Breast epithelium (tissue), 4 donors: ENCODE measurements at places on chromosomes 5 and 9. TPM values are rescaled to one million over a fixed set of nuclear protein-coding genes. Genes with fewer than 3 reads are reported as not detected.

GRCh38 chr5:67493676-67494075 lies 297.1 kb upstream of the CD180 start:
- H3K27me3 ChIP-seq = no peaks in the 10 kb centered on the region
- no peaks in the 10 kb centered on the region for H3K4me1 ChIP-seq
- no peak overlapping the region for H3K4me3 ChIP-seq

- no peaks in the 10 kb centered on the region for H3K4me1 ChIP-seq
- H3K27ac ChIP-seq = no peak overlapping the region
- H3K36me3 ChIP-seq = no peaks in the 10 kb centered on the region
- H3K4me3 ChIP-seq = no peak overlapping the region
These were observed 155.5 kb upstream of the GRIN3A start for GRCh38 chr9:101893661-101894646.

DNA sequence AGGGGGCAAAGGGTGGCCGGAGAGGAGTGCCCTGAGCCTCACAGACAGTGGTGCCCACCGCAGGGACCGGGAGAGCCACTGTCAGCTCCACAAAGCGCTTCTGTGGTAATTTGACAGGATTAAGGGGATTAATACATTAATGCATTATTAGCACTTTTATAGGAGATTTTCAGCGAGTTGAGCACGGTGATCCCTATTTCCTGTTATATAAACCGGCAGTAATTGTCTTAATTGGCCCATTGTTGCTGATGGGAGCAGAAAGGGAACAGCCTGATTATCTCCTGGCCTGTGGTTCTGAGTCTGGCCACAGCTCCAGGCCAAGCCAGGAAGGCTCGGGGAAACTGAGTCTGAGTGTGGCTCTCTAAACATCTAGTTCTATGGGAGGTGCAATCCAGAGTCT lies 423.6 kb downstream of the CDK5RAP2 start:
- DNase-seq = no peak
- no peak overlapping the region for H3K4me3 ChIP-seq
- no peak overlapping the region for H3K27ac ChIP-seq
- H3K36me3 ChIP-seq = no peaks in the 10 kb centered on the region
- no peaks in the 10 kb centered on the region for H3K4me1 ChIP-seq
- H3K27me3 ChIP-seq = no peaks in the 10 kb centered on the region

DNA sequence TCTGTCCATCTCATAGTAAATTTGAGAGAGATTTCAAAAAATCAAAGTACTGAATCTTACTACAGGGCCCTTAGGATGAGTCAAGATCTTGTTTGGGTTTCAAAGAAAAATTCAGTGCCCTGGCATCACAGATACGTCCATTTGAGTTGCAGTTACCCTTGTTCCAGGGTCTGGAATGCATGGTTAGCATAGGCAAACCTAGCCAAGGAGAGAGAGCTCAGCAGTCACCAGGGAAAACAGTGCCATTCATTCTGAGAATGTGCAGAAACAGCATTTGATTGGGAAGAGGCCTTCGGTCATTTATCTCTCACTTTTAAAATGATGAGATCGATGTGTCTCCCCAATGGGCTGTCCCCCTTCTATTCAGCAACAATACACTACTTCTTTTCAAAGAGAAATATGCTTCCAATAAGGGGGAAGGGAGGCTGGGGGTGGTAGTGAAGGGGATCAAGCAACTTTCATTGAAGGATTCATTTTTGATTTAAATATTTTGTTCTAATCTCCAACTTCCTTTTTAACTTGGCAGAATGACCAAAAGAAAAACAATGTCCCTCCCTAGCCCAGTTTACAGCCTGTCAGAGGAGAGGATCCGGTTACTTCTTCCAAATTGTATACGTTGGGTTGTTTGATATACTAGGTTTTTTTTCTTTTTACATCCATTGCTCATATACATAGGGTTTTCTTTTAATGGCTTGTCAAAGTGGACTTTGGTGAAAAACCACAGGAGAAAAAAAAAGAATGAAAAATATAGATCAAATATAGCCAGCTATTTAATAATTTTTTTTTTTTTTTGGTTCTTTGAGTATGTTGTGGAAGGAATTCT lies 491.1 kb downstream of the CCDC171 start:
- H3K4me1 ChIP-seq = no peaks in the 10 kb centered on the region
- DNase-seq = no peak
- no peak overlapping the region for H3K4me3 ChIP-seq
- H3K27me3 ChIP-seq = no peaks in the 10 kb centered on the region

DNA sequence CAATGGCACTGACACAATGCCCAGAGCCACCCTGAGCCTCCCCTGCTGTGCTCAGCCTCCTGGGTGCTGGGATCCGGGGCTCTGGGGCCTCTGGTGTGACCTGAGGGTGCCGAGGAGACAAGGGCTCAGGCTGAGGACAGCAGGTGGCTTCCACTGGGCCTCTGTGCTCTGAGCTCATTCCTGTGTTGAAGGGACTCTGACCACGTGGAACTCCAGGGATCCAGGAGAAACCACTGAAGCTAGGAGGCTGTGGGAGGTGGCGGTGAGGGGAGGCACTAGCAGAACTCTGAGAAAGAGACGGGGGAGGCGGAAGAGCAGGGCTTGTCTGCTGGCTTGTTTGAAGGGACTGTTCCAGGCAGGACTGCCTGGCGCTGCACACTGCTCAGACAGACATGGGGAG lies 318.7 kb upstream of the IRX1 start:
- H3K4me1 ChIP-seq = no peaks in the 10 kb centered on the region
- no peaks in the 10 kb centered on the region for H3K36me3 ChIP-seq
- no peak overlapping the region for H3K4me3 ChIP-seq
- H3K27ac ChIP-seq = no peak overlapping the region

DNA sequence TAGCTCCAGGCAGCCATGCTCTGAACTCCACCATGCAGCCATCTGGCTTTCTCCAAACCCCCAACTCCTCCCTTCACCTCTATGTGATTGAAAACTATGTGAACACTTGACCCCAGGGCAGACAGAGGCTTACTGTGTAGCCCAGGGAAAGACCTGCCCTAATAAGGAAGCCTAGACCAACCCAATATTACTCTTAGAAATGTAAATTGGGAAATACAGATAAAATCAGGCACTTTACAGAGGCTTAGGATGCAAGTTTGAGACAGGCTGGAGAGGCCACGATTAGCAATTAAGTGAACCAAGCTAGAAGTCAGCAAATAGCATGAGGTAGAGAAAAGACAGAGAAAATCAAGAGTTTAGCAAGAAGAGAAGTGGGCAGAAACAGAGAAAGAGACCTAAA lies 141.7 kb upstream of the ABCA1 start:
- no peak overlapping the region for H3K4me3 ChIP-seq
- no peaks in the 10 kb centered on the region for H3K36me3 ChIP-seq
- H3K27ac ChIP-seq = no peak overlapping the region
- peaks cover under 1% of the 10 kb centered on the region for H3K4me1 ChIP-seq
- no peaks in the 10 kb centered on the region for H3K27me3 ChIP-seq

DNA sequence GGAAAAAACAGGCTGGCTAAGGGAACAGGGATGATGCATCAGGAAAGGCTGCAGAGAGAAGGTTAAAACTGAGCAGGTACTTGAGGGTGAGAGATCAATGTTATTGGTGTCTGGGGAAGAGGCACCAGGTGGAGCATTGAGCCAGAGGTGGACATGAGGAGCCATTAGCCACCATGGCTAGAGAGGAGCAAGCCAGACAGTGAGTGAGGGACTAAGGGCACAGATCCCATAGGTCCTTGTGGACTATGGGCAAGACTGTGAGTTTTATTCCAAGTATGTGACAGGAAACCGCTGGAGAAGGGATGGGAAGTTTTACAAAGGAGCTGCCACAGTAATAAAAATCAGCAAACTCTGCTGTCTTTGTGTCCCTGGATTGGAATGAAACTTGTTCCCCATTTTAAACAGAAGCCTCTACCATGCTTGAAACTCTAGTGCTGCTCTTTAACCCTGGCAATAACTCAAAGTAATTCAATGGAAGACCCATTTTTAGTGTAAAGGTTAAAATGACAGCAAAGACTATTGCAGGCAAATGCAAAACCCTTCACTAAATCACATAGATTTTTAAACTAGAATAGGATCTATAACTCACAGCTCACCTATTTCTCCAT lies 349.8 kb downstream of the ENC1 start:
- DNase-seq = no peak
- H3K36me3 ChIP-seq = no peaks in the 10 kb centered on the region
- no peaks in the 10 kb centered on the region for H3K27me3 ChIP-seq
- H3K4me3 ChIP-seq = no peak overlapping the region
- H3K27ac ChIP-seq = no peak overlapping the region

Gene HSD17B3
- 1.1 TPM for total RNA-seq

Gene HARS2
- 32.4 TPM for total RNA-seq

Gene SLC25A2
- total RNA-seq = 0.98 TPM

Gene PCDHA5
- 0.16 TPM for total RNA-seq
